CD4-positive, alpha-beta T cell treated with Interleukin-2 at 100 ng/mL for 4 hours (primary cell): ENCODE measurements at places on chromosomes 3 and 15.

DNA sequence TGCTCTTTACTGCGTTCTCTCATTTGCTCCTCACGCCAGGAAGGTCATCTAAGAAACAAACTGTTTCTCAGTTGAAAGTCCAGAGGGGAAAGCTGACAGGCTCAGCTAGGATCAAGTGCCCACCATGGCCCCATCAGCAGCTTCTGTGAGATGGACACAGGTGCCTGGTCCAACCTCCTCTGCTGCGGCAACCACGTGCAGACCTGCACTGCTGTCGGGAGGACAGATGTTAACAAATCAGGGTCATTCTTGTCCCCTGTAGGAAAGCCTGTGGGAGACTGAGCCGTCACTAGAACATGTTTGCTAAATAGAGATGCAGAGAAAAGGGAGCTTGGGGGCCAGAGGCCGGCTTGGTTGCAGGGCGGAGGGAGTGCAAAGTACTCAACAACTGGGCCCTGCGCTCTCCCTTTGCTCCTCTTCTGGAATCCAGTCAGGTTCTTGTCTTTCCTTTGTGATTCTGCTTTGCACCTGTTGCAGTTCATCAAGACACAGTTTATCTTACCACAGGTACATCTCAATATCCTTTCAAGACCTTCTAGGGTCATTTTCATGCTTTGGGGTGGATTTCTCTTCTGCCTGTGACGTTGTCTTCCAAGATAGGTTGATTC, 20.9 kb downstream of the GPD1L start:
- DNase-seq = no peak

GRCh38 chr3:177439694-177440269, 242.5 kb upstream of the TBL1XR1 start:
- DNase-seq = no peak

DNA sequence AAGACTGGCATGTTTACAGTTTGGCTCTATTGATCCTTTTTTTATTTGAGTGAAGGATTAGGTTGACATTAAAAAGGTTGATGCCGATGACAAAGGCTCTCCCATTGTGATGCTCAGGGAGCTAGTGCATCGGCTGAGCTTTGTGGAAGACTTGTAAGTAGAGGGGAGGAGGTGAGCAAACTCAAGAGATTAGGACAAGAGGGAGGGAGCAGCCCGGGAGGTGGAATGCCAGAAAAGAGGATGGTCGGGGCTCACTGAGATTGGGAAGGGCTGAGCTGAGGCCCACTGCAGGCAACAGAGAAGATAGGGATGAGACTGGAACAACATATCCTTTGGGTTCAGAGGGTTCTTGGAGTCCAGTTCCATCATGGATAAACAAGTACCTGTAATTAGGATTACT, 26.5 kb upstream of the PSMD6 start:
- DNase-seq = no peak

- DNase-seq = no peak
Measured at GRCh38 chr3:112376241-112376911, 43.4 kb downstream of the CD200 start.

- DNase-seq = no peak
Measured at GRCh38 chr3:166864473-166865467, 515.3 kb downstream of the ZBBX start.

DNA sequence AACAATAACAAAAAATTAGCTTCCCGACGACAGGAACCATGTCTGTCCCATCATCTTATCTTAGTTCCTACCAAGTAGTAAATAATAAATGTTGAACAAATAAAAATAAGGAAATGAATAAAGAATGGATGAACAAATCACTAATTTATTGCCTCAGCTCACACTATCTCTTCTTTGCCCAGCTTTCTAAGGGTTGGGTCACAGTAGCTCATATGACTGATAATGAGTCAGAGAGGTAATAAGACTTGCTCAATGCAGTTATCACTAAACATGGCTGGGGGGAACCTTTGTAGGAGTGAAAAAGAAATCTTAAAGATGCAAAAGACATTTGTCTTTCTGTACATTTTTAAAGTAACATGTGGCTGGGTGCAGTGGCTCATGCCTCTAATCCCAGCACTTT, 182.2 kb downstream of the WDR76 start:
- DNase-seq = no peak

- DNase-seq = no peak
Measured at GRCh38 chr3:143585720-143586456, 262.4 kb downstream of the SLC9A9 start.

- DNase-seq = no peak
Measured at GRCh38 chr3:13106308-13107001, 33.2 kb upstream of the IQSEC1 start.

DNA sequence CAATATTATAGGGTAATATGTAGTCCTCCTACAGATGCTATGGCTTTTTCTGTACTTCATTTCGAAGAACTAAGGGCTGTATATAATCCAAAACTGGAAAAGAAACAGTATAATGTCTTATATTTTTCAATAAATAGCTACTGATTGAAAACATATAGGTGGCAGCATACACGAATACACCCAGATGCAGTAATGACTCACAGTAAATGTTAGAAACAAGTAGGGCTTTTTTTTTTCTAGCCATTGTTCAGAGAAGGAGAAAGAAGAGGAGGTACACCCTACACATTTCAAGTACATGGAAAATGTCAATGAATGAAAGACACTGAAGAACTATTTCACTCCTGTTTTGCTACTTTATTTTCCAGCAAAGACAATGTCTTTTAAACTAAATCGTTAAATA, 9.4 kb downstream of the DAZL start:
- no peak for DNase-seq

GRCh38 chr3:163809540-163809993, 1268.7 kb downstream of the SI start:
- no peak for DNase-seq

- DNase-seq = peak; percentile 73
Measured at GRCh38 chr3:161349529-161350312, 21.6 kb downstream of the SPTSSB start.

DNA sequence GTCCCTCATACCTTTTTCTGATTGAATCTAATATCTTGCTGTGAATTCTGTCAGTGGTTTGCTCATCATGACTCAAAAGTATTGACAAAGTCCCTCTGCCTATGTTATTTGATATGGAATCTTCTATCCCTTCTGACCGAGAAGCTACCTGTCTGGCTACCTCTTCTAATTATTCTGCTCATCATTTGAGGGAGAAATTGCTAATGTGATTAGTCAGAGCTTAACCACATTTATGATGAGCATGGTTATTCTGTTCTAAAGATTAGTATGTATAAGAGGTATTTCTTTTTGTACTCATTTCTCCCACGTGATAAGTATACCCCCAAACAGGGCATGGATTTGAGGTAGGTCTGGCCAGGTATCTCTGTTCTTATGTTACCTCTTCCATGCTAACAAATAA, 428.4 kb upstream of the KCNMB2 start:
- DNase-seq = no peak

DNA sequence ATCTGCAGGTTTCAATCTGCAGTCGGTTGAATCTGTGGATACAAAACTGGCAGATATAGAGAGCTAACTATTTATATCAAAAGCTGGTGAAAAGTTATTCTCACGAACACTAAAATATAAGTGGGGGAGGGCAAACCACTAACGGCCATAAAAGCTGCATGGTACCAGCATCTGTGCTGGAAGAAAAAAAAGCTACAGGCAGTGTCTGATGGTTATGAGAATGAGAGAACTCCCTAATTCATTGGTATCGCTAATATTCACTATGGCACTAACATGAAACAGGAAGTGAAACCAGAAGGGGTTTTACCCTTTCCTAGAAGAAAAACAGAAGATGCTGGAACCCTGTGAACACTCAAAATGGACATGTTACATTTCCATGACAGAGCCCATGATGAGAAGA, 15.9 kb downstream of the CEP70 start:
- no peak for DNase-seq

DNA sequence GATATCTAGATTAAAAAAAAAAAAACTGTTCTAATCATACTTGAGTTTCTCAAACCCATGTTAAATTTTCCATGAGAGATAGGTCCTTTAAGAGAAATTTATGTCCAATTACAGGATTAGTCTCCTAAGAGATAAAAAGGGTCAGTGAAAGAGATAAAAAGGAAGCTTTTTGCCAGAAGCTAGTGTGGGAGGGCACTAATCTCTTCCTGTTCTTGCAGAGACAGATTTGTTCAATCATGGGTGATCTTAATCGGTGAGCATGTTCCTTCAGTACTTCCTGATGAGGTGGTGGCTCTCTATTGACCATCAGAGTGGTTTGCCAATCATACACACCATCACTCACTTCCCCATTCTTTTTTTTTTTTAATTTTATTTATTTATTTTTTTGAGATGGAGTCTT, 16.9 kb upstream of the LPP start:
- DNase-seq = no peak

DNA sequence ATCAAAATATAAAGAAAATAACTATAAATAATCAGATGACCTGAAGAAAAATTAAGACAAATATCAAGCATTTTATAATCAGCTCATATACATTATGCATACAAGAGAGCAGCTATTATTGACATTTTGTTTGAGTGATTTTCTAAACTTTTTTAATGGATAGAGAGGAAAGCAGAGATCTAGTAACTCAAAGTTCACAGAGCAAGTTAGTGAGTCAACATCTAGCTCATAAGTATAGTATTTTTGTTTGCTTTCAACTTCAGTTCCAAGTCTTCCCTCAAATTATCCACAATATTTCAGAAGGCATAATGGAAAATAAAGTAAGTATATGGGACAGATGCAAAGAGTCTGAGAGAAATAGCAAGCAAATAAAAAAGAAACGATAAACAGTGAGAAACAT, 470.1 kb upstream of the ALCAM start:
- DNase-seq = no peak

DNA sequence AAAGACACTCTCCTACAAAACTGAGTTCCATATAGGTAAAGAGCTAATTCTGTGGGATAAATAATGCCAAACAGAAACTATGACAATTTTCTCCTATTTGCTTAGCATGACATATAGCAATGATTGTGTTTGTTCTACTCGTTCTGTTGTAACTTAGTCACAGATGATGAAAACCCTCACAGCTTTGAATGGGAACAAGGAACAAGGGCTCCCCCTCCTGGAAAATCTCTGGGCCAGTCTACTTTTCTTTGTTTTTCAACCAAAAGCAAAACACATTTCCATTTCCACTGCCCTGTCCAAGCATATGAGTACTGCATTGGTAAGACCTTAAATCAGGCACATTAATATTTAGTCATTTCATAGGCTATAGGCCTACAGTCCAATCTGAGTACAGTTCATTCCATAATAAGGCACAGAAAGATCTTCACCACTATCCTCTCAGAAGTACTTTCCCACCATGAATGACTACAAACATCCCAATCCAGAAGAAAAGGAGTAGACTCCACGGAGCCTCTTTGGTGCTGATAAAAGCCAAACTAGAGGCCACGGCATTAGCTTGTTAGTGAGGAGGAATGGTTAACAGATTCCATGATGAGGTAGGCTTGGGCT, 67.1 kb downstream of the ATP8B4 start:
- peak; percentile 29 for DNase-seq

- no peak for DNase-seq
Measured at GRCh38 chr3:49358884-49359225, 702 bp upstream of the GPX1 start.

DNA sequence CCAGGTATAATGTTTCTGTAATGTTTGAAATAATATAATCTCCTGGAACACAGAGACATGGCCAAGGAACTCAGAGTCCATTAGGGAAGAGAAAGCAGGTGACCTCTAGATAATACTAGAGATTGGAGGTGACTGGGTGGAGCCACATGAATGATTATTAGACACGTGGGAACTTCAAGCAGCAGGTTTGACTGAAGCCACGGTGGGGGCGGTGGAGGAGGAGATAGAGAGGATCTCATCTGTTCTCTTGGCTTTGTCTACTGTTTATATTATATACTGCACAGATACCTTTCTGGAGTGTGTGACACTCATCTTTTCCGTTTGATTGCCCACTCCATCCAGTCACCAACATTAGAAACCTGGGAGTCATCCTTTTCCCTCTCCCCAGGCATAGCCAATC, 33.7 kb downstream of the KIF7 start:
- DNase-seq = no peak
